ENCODE measurements at places on chromosomes 2 and 18. TPM values are rescaled to one million over a fixed set of nuclear protein-coding genes. Genes with fewer than 3 reads are reported as not detected.

- no peak for DNase-seq
Observed at GRCh38 chr2:199907008-199907714, 3.9 kb upstream of the C2orf69 start.

DNA sequence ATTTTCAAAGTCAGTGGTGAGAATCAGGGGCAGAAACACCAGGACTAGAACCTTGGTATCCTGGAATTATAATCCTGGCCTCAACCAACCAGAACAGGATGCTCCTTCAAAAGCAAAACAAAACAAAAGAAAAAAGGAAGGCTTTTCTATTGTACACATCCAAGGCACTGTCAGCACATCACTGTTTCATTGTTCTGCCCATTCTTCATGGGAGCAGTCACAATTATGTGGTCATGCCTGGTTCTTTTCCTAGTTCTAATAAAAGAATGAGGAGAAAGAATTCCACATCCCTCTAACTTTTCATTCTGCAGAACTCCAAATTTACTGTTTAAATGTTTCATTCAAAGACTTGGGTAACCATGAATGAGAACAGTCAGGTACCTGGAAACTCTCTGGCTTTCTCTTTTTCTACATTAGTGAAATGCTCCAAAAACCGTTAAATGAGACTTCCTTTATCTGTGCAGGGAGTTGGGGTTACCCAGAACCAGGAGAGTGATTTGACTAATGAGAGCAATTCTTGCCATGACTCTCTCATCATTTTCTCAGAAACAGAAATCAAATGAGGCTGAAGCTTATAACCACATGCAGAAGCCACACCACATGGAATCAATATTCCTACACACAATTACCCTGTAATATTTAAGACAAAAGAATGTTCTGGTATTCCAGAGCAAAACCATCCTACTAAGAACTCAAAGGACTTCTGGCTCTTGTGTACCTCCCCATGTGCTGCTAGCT lies 110.9 kb upstream of the CCDC150 start:
- no peak for DNase-seq

DNA sequence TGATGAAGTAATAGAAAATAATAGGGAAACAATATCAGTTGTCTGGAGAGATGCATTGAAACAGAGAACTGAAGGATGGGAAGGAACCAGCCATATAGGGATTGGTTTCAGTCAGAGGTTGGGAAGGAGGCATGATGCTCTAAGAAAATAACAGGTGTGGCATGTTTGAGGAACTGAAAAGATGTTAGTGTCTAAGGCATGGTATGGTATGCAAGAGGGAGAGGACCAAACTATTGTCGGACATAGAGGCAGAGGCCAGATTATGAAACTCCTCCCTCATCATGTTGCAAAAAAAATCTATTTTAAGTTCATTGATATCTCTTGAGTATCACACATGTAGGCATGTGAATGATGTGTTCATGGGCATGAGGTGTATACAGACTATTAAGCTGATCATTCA lies 48.9 kb upstream of the EMILIN2 start:
- DNase-seq = no peak

GRCh38 chr2:177551989-177552421 lies 159.4 kb downstream of the AGPS start:
- DNase-seq = no peak

DNA sequence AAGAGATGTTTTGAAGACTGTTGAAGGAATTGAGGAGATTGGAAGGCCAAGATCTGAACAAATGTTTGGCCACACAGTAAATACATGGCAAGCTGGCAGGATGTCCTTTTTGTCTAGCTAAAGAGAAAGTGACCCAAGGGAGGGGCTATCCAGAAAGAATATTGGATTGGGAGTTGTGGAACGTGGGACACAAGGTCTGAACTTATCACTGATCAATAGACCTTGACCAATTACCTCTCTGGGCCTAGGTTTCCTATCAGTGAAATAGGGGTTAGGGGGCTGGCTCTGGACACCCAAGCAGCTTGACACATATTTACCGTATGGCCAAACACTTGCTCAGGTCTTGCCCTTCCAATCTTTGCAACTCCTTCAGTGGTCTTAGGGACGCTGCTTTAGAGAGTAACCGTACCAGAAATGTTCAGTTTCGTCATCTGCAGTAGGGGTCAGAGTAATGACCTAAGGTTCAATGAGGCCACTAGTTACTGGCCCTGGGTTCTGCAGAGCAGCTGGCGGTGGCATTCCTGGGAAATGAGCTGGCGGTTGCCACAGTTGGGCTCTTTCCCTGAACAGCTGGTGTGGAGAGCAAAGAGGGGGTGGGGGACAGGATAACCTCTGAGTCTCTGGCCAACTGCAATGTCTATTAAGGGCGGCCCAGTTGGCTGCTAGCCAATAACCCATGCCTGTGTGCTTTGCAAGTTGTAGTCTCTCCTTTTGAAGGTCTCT lies 70.1 kb upstream of the STPG4 start:
- no peak for DNase-seq

DNA sequence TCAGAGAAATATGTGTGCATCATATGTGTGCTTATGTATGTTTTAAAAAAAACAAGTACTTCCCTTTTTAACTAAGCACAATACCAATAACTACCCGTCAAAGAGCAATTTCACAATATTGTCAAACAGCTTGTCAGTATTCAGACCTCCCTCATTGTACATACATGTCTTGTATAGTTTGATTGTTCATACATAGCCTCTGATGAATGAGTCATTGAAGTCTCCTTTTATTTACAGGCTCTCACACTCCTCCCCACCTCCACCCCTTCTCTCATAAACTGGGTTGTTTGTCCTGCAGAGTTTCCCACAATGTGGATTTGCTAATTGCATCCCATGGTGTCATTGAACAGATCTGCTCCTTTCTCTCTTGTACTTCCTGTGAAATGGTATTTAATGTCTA lies 132.8 kb upstream of the L3MBTL4 start:
- no peak for DNase-seq

GRCh38 chr2:163682695-163683094 lies 53.1 kb downstream of the FIGN start:
- DNase-seq = no peak

DNA sequence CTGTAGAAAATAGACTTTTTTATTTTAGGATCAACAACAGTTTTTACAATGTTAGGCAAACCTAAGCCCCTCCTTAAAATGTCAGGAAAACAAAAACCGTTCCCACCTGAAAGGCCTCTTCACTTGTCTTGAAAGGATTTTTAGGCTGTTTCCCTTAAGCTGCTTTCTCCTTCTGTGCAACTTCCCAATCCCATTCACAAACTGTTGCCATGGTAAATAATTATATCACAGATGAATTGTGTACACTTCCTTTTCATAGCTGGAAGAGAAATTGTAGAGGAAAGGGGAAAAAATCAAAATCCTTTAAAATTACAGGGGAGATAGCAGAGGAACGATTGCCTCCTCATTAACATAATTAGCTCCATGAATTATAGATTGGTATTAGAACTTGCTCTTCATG lies 1488.0 kb upstream of the CELF4 start:
- DNase-seq = no peak

GRCh38 chr18:35182151-35182550 lies 58.7 kb upstream of the ZNF397 start:
- no peak for DNase-seq

DNA sequence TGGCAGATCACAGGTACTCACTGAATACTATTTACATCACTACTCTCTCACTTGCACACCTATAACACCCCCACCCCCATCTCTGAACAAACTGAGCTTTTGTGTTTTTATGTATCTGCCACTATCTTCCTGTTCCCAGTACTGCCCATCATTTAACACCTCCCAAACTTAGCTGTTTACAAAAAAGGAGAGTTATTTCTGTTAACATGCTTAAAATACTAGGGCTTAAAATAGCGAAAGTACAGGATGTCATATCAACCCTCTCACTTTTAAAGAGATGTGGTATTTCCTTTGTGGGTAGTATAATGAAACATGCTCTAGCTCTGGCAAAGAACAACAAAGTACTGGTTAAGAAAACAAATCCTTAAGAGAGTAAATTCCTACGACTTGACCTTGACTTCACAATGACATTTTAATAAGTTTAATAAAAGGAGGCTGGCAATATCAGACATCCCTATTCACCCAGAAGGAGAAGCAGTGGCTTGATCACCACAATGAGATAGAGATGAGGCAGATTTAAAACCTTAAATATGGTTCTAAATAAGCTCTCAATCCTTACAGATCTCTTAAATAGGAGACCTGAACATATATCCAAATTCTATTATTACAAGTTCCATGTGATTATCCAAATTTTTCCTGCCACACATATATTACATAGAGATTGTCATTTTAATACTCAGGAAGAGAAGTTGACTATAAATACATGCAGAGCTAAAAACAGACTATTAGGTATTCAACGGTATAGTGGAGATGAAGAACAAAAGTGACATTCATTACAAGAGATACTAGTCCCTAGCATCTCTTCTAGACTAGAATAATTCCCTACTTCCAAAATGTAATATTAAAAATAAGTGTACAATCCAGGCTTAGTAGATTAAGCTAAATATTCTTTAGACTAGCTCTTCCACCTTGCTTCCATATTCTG lies 36.9 kb downstream of the TRAK2 start:
- DNase-seq = no peak

- no peak for DNase-seq
Observed at GRCh38 chr2:29844713-29845326, 76.6 kb downstream of the ALK start.

GRCh38 chr2:218627939-218628338 lies 20.2 kb downstream of the PLCD4 start:
- DNase-seq = no peak

DNA sequence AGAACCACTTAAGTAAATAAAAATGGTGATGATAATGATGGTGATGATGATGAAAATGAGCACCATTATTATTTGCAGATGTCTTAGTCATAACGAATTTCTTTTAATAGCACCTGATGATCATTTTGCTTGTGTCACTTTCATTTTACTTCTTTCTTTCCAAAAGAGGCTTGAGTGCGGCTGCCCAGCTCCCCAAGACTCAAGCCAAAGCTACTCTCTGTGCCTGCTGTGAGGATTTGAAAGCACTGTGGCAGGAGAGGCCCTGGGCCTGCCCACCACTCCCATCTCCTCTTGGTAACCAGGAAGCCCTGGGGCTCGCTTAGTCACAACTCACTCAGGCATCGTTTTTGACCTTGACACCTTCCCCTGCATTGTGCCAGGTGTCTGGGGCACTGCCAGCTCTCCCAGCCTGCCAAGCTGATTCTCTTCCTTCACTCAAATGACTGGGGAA lies 41.2 kb downstream of the RPL37A start:
- DNase-seq = no peak

- no peak for DNase-seq
Observed at GRCh38 chr2:106306387-106306786, 112.3 kb upstream of the UXS1 start.

DNA sequence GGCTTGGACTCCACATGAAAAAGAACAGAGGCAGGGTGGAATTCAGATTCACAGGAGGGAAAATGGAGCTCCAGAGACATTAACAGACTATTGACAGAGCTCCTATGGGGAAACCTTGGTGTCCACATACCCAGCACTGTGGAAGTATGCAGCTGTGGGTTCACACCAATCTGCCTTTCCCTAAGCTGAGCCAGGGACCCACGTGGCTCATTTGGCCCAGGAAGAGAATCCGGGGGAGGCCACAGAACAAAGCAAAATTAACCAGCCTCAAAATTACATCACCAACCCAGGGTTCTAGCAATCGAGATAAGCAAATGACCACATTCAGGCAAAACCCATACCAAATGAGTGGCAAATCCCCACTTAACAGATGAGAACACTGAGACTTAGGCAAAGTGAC lies 105.8 kb upstream of the TWIST2 start:
- no peak for DNase-seq

- no peak for DNase-seq
Observed at GRCh38 chr18:45557779-45558178, 57.5 kb upstream of the SLC14A2 start.

GRCh38 chr18:46574000-46574742 lies 82.8 kb downstream of the LOXHD1 start:
- no peak for DNase-seq

DNA sequence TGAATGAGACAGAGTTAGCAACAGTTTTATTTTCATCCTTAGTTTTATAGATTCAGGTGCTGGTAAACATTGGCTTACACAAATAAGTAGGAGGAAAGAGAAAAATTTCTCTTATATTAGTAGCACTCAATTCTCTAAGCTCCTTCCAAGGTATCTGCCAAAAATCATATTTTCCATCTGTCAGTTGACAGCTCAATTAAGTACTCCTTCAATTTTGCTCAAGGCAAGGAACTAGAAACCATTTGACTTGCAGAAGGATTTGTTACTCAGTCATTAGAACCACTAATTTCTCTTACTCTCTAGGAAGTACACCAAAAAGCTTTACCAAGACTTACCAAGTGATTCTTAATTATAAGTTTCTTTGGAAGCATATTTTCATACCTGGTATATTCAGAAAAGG lies 101.4 kb upstream of the ATP8B1 start:
- DNase-seq = no peak

GRCh38 chr2:37779139-37779538 lies 107.7 kb upstream of the CDC42EP3 start:
- no peak for DNase-seq

- DNase-seq = no peak
Observed at GRCh38 chr2:120995656-120996190, 260.1 kb downstream of the GLI2 start.

DNA sequence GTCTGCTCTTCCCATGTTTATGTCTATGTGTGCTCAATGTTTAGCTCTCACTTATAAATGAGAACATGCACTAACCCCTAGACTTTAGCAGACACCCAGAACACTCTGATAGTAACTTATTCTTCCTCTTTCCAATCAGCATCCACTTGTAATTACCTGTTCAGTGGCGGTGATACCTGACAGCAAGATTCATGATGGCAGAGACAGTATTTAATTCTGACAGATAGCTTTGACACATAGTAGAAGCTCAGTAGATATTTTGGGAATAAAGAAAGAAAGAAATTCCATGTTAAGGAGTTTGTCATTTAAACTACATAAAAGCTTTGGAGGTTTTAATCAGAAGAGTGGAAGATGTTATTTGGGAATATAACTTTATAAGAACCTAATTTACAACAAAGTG lies 171.3 kb downstream of the CDH7 start:
- no peak for DNase-seq

DNA sequence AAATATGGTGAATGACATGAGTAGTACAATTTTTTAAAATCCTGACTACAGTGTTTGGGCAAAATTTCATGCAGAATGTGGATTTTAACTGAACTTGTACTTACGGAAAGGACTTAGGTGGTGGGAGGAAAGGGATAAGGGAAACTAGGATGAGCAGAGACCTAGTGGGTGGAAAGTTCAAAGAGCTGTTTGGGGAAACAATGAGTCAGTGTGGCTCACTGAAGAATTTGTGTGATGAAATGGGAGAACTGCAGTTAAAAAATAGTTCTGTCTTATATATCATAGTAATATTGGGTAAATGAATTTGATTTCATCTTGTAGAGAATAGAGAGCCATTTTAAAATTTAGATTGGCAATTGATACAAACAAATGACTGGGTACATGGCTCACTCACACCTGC lies 220.1 kb upstream of the CTAGE1 start:
- DNase-seq = no peak

- no peak for DNase-seq
Observed at GRCh38 chr2:212274215-212274614, 264.4 kb downstream of the ERBB4 start.

Gene LPIN1
- total RNA-seq = 70.9 TPM

Gene TRPM8
- total RNA-seq = not detected

Gene SEH1L
- 43.5 TPM for total RNA-seq

Gene COLEC11
- 0.77 TPM for total RNA-seq

Gene UGT1A10
- not detected for total RNA-seq

Gene LHCGR
- not detected for total RNA-seq

Gene TFCP2L1
- 0.03 TPM for total RNA-seq

Gene LOXHD1
- total RNA-seq = 0.39 TPM

Gene EGR4
- not detected for total RNA-seq
